ENCODE measurements at places on chromosomes 1 and 21.

DNA sequence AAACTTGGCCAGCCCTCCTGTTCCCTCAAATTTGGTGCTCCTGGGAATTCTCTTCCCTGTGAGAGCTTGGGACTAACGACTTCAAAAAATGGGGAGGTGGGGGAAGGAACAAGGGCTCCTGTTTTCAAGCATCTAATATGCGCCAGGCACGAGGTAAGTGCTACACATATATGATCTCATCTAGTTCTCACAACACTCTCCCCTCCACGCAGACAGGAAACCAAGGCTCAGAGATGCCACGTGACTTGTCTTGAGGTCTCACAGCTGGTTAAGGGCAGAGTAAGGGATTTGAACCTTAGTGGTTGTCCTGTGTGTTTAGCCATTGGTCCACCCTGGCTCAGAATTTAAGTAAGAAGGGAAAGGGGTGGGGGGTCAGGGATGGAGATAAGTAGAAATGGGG lies 125.9 kb downstream of the DMRTB1 start:
- no peak for DNase-seq

DNA sequence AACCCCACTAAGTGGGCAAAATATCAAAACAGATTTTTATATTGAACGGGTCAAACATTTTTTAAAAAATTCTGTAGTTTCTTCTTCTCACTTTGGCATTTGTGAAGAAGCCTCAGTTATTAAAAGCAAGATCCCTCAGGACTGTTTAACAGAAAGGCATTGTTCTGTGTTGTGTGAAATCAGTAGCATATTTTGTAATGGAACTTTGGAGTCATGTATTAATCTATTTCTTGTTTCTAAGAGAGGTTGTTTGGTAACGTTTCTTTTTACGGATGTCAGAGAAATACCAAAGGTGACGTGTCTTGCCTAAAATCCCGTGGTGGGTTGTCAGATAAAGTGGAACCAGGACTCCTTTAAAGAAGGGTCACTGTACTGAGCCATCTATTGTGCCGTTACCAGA lies 23.7 kb downstream of the GPR137B start:
- DNase-seq: no peak

- DNase-seq: no peak
Measured at GRCh38 chr1:119226913-119227312, 86.5 kb upstream of the WARS2 start.

DNA sequence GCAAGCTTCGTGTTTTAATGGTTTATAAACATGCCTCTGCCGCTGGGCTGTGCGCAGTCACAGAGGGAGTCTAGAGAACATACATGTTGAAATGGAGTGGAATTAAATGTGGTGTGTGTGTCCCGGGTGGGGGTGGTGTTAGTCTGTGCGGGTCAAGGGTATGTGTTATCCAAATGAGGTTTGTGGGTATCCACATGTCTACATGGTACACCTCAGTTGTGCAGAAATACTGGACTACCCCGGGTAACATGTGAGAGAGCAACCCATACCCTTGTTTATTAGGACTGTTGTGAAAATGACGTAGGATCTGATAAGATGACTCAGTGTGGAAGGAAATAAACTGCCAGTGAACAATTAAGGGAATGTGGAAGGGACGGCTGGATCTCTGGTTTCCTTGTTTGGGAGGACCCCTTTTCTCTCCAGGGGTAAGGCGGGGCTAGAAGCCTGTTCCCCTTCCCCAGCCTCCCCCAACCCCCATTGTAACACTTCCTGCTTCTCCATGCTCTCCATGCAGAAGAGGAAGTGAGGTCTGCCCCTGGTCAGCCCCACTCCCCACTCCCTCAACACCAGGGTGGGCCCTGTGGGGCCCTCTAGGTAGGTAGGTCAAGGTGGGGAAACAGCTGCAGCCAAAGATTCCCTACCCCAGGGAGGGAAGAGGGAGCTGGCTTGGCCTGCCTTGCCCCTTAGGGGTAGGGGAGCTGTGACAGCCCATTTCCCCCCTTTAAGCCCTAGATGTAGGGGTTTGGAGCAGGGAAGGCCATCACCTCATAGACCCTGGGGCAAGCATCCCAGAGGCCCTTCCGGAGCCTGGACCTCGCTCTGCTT lies 690 bp downstream of the EPS8L3 start:
- no peak for DNase-seq

GRCh38 chr1:203325418-203326091 lies 20.2 kb downstream of the BTG2 start:
- peak; percentile 100 for DNase-seq

GRCh38 chr1:74396933-74397332 lies 115.5 kb downstream of the LRRC53 start:
- DNase-seq: no peak

DNA sequence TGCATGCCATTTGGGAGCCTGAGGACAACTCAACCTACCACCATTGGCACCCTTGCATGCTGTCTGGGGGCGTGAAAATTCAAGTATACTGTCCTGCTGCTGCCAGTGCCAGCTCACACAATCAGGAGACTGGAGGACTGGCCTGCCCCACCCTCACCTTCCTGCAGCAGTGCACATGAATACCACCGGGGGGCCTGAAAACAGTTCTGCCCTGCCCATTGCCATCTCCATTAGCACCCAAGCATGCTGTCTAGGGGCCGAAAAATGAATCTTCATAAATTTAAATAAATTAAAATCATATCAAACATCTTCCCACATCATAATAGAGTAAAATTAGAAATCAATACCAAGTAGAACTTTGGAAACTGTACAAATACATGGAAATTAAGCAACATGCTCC lies 322.1 kb upstream of the TMPRSS15 start:
- peak; percentile 56 for DNase-seq

- no peak for DNase-seq
Measured at GRCh38 chr1:45551684-45552083, 1.1 kb downstream of the AKR1A1 start.

- no peak for DNase-seq
Measured at GRCh38 chr1:16076031-16076864, 2.8 kb upstream of the FAM131C start.

DNA sequence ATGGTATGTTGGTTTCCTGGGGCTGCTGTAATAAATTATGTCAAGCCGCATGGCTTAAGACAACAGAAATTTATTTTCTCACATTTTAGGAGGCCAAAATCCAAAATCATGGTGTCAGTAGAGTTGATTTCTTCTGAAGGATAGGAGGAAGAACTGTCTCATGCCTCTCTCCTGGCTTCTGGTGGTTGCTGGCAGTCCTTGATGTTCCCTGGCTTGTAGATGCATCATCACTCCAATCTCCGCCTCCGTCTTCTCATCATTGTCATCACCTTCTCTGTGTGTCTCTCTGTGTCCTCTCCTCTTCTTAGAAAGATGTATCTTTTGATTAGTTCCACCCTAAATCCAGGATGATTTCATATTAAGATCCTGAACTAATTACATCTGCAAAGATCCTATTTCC lies 124.7 kb upstream of the CTTNBP2NL start:
- DNase-seq: no peak

- no peak for DNase-seq
Measured at GRCh38 chr1:211701733-211702132, 26.3 kb upstream of the NEK2 start.

GRCh38 chr1:58927041-58927721 lies 143.3 kb upstream of the JUN start:
- no peak for DNase-seq

- peak; percentile 86 for DNase-seq
Measured at GRCh38 chr1:23597635-23598388, 38.5 kb upstream of the ID3 start.

- peak; percentile 81 for DNase-seq
Measured at GRCh38 chr1:177256153-177257075, 85.7 kb downstream of the BRINP2 start.
